ENCODE measurements at places on chromosomes 11 and 22.

GRCh38 chr11:65776196-65776595 lies 4.6 kb downstream of the AP5B1 start:
- DNase-seq = no peak

- DNase-seq = no peak
Observed at GRCh38 chr11:96319898-96320656, 22.9 kb downstream of the MAML2 start.

- DNase-seq = no peak
Observed at GRCh38 chr22:30607939-30608338, 965 bp downstream of the TCN2 start.

- no peak for DNase-seq
Observed at GRCh38 chr11:3129181-3129590, 35.9 kb downstream of the OSBPL5 start.

GRCh38 chr11:64296236-64296635 lies 3.9 kb upstream of the CATSPERZ start:
- DNase-seq = no peak

DNA sequence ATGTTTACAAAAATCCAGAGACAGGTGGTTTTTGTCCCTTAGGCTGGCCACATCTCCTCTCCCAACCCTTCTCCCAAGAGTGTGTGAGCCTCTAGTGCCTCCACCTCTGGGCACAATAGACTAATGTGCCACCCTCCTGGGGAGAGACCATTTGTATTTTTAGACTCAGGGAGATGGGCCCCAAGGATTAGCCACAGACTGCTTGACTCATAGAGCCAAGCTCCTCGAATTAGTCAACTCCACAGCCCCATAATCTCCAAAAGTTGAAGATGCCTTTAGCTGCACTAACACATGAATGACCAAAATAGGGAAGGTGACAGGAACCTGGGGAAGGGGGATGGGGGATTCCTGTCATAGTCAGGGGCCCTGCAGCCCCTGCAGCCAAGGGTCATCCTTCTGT lies 53.0 kb upstream of the LRRC32 start:
- no peak for DNase-seq

DNA sequence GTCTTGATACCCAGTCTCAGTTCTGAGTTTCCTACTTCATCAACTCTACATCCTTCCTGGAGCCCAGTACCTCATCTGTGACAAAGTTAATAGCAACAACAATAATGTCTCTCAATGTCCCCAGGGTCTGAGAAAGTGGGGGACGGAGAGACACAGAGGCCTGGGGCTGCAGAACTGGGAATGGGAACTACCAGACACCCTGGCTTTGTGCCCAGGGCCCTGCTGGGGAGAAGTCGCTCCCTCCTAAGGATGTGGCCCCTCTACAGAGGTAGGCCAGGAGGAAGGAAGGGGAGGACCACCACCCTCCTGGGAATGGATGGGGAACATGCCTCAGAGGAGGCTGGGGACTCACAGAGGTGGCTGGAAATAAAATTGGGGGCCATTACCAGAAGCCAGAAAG lies 5.5 kb downstream of the PRG3 start:
- no peak for DNase-seq

DNA sequence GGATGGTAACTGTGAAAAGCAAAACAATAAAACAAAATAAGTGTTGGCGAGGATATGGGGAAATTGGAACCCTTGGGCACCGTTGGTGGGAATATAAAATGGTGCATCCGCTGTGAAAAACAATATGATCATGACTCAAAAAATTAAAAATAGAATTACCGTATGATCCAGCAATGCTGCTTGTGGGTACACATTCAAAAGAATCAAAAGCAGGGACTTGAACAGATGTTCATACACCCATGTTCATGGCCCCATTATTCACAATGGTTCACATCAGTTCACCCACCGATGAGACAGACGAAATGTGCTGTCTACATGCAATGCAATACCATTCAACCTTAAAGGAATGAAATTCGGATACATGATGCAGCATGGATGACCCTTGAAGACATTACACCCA lies 1.2 kb upstream of the DERL3 start:
- no peak for DNase-seq

- no peak for DNase-seq
Observed at GRCh38 chr11:13328286-13328685, 50.7 kb downstream of the BMAL1 start.

DNA sequence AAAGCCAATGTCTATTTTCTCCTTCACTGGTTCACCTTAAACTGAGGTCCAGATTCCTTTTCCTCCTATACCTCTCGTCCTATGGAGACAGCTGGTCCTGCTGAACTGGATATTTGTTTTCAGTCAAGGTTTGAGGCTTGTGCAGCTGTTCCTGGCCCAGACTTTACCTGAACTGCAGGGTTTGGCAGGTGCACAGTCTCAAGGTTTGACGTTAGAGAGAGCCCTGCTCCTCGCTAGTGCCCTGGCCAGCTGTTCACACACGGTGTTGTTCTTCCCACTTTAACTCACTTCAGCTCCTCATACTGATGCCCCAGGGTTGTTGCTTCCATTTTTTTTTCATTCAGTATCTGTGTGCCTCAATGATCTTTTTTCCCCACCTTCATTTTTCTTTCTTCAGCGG lies 74.0 kb upstream of the TTC12 start:
- no peak for DNase-seq

- DNase-seq = no peak
Observed at GRCh38 chr11:96306600-96306932, 36.4 kb downstream of the MAML2 start.

DNA sequence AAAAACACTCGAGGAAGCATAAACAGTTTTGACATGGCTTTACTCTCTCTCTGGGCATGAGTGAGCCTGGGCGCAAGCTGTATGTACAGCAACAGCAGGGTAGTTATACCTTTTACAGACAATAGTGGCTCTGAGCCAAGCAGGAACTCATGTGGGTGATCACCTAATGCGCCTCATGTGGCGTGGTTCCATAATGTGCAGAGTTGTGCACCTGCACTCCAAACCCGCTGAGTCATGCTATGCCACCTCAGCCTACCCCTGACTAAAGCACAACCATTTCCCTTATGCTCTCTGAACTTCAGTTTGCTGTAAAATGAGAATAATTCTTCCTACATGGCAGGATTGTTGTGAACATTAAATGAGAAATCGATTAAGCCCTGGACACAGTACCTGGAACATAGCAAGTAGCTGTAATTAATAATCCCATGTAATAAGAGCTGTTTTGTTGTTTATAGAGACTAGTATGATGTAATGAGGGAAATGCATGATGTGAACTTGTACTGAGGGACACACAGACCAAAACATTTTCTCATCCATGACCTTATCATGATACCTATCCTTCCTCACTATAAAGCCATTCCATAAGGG lies 71.6 kb downstream of the CCDC34 start:
- DNase-seq = peak; percentile 18

Data from OCI-M1 (cell line).